GM12878 (cell line): ENCODE measurements at places on chromosomes 5 and 9.

DNA sequence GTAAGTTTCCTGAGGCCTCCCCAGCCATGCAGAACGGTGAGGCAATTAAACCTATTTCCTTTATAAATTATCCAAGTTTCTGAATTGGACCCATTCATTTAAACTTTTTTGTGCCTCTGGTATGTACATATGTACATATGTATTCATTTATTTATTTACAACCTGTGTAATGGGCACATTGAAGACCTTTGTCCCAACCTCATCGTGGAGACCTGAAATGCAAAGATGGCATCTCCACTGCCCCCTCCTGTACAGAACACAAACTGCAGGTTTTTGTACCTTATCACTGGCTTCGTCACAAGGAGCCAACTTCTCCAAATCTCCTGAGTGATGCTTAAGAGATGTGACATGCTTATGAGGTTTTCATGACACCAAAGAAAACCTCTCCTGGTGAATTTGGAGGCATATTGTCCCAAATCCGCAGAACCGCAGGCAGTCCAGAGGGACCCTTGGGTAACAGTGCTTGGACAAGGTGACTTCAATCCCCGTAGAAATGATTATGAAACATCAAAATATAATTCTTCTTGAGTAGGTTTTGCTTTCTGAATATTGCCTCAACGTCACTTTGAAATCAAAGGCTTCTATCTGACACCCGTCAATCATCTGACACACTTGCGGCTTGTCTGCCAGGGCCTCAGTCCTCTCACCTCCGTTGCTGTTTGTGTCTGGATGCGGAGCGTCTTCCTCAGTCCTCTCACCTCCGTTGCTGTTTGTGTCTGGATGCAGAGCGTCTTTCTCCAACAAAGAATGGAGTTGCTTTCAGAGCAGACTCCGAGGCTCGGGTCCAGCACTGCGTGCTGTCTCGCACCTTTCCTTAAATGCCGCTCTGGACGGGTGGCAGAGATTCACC is 135.0 kb upstream of the IRX4 start:
- DNase-seq = no peak

GRCh38 chr5:89900346-89900745 is 509.2 kb downstream of the CETN3 start:
- no peak for DNase-seq

DNA sequence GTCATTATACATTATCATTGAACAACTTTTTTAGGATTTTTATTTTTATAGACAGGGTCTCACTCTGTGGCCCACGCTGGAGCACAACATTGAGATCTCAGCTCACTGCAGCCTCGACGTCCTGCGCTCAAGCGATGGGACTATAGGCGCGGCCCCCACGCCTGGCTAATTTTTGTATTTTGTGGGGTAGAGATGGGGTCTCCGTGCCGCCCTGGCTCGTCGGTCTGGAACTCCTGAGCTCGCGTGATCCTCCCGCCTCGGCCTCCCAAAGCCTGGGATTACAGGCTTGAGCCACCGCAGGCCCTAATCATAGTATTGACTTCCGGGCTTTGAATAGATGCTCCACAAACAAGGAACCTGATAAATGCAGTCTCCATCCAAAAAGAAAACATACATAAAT is 1.4 kb upstream of the EDF1 start:
- no peak for DNase-seq

GRCh38 chr5:78320401-78320800 is 25.9 kb upstream of the AP3B1 start:
- no peak for DNase-seq

- no peak for DNase-seq
These were observed at the start of gene IDNK for GRCh38 chr9:83622939-83623678. Gene IDNK (plus strand): TSS chr9:83623143. CDS start chr9:83623172, 29 bp downstream.

DNA sequence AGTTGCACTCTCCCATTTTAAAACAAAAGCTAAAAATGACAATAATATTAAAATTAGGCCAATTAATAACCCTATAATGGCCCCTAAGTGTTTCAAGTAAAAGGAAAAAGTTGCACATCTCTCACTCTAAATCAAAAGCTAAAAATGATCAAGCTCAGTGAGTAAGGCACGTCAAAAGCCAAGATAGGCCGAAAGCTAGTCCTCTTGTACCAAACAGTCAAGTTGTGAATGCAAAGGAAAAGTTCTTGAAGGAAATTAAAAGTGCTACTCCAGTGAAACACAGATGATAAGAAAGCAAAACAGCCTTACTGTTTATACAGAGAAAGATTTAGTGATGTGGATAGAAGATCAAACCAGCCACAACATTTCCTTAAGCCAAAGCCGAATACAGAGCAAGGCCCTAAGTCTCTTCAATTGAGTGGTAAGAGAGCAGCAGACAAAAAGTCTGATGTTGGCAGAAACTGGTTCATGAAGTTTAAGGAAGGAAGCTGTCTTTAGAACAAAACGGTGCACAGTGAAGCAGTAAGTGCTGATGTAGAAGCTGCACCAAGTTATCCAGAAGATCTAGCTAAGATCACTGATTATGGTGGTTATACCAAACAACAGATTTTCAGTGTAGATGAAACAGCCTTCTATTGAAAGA is 144.1 kb upstream of the ACOT12 start:
- no peak for DNase-seq

- DNase-seq = peak; percentile 88
These were observed at the start of gene DNAJC21 for GRCh38 chr5:34929134-34929719. Gene DNAJC21 (plus strand): TSS chr5:34929559. CDS start chr5:34929820, 261 bp downstream.

DNA sequence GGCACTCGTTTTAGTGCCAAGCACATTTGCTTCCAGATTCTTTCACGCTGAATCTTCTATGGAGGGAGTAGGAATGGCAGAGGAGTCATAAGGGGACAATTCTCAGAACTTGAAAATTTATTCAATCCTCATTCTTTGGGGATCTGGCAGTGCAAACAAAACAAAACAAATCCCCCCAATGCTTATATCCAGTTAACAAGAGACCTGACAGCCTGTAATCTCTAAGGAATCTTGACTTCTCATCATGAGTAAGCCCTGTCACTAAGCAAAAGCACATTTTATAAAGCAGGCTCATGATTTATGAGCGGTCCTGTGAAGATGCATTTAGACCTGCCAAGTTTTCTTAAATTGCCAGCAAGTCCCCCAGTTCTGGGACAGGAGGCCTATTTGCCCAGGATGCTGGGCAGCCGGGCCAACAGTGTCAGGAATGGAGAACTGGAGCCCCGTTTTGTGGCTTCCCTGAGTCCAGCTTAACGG is 513.9 kb downstream of the CTNND2 start:
- no peak for DNase-seq

DNA sequence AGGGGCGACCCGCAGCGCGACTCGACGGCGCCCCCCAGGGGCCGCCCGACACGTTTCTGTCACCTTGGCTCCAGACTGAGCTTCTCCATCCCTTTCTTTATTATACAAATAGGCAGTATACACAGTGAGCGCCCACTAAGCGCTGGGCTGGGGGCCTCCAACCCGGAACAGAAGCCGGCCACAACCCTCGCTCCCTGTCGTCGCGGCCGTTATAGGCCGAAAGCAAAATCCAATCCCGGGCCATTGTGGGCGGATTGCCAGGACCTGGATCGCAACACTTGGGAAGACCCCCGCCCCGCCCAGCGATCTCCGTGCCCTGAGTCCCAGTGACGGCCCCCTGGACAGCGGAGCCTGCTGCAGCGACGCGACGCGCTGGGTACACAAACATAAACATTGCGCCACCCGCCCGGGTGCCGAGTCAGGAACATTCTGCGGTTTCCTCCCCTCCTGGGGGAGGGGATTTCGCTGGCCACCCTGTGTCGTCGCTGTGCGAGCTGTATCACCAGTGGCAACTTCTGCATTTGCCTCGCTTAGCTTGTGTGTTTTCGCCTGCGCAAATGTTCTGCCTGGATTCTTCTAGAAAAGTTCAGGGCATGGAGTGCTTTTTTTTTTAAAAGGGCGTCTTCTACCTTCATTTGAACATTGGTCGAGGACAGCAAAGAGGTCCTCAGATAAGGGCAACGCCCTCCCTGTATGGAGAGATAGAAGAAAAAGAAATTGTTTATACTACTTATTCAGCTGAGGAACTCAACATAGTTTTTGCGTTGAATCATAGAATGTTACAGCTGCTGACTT is 1.3 kb upstream of the DUSP1 start:
- DNase-seq = no peak

GRCh38 chr9:113416149-113416721 is 5.7 kb downstream of the C9orf43 start:
- peak; percentile 67 for DNase-seq

DNA sequence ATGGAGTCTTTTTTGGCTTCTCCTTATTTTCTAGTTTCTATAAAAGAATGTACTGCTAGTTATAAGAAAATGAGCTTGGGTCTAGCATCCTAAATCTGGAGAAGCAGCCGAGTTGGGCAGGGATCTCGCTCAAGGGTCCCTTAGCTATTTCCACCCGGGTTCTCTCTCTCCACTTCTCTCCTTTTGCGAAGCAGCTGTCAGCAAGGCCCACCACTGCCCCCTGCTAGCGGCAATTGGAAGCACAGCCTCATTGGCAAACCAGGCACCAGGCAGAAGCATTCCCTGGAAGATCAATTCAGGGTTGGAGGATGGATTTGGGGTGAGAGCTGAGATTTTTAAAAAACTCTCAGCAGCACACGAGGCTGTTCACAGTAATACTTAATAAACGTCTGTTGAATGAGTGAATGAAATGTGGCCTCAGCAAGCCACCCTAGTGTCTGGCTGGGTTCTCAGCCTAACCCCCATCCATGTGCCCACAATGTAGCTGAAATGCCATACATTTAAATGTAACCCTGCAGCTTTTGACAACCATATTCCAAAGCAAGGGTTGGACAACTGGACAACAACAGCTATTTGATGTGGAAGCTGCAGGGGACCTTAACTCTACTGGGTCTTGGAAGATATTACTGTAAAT is 34.6 kb upstream of the TNIP1 start:
- DNase-seq = no peak

DNA sequence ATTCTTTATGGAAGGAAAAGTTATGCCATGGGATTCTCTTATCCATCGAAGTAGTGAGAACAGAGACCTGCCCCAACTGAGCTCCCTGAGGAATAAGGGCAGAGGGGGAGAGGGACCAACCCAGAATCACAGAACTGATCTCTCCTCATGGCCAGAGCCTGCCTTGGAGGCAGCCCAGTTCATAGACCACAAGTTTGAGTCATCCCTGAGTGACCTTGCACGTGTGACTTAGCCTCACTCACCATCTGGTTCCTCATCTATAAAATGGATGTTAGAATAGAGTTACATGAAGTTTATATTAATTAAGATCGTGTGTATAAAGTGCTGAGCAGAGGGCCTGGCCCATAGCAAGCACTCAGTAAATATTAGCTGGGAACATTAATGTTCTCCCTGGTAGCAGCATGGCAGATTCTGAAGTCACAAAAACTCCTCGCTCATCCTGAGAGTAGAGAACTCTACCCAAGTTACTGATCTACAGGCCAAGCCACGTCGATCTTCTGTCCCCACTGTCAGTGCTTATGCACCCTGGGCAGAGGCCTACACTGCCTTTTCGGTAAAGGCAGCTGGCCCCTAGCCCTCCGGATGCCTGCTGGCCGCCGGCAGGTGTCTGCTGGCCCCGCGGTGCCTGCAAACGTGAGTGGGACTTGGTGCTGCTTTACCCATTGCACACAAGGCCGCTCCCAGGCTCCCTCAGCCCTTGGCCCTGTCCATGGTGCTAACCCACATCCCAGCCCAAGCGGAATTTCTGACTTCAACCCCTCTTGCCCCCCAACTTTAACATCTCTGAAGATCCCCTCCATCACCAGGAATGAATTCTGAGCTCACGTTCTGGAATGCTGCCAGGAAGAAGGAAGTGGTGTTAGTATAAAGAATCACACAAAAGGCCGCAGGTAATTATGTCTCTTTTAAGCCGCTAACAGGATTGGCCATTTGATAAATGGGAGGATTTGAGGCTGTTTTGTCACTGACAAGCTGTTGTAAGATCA is 61.1 kb upstream of the ARAP3 start:
- DNase-seq = no peak

DNA sequence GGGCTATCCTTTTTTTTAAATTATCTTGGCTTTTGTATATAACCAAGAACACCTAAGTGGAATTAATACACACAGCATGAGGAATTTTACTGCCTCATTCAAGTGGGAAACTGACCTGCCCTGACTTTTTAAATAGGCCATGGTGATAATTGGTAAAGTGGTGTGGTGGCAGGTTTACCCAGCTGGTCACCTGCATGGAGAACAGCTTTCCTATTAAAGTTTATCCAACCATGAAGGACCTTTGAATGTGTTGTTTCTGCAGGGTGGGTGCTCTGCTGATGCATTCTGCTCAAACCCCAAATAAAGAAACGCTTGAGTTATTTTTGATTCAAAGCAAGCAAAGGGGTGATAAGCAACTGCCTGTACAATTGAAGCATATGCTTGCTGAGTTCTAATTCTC is 261.0 kb upstream of the GRIN3A start:
- no peak for DNase-seq

DNA sequence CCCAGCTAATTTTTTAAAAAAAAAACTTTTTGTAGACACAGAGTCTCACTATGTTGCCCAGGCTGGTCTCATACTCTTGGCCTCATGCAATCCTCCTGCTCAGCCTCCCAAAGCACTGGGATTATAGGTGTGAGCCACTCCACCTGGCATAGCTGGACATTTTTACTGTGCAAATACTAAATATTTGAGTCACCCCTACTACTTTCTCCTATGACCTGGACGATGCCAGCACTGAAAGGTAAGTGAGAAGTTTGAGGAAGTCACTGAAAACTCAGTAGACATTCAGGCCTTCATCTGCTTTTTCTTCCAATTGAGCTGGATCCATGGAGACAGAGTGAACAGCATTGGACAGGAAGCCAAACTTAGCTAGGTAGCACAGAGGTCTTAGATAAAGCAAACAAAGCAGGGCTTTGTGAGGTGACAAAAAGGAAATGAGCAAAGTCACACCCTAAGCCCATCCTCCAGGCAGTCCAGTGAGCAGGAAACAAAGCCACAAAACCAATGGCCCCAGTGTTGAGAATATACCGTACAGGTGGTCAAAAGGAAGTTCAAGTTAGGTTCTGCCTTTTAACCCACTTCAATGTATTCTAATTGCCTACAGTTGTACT is 192.6 kb upstream of the RASA1 start:
- DNase-seq = peak; percentile 89

DNA sequence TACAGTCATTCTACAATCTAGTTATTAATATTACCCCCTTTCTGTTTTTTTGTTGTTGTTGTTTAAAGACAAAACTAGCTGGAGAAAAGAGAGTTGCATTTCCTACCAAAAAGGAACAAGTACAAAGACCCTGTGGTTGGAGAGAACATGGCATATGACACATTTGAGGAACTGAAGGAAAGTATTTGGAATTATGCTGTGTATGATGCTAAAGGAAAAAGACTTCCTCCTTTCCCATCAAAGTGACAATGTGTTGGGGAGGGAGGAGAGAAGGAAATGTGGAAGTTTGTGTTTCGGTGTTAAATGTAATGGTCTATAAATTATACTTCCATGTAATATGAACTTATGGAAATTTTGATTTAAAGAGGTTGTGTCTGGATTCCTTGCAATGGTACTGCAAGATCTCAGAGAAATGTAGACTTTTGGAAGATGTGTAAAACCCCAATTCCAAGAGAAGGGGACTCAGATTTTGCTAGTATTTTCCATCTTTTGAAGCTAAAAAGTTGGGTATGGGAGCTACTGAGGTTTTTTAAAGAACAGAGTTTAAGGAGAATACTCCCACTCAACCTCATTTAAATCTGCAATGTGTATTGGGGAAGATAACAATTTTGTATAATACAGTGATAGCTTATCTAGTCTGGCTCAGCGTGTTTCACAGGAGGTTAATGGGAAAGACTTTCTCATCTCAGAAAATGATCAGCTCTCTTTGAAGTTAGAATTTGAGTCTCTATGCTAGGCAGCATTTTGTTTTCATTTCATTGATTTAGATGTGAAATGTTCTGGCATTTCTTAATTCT is 15.4 kb upstream of the TNFSF8 start:
- DNase-seq = no peak

GRCh38 chr5:38462976-38463633 is 93.3 kb downstream of the LIFR start:
- no peak for DNase-seq

GRCh38 chr9:136697146-136697820 is 10.0 kb upstream of the AGPAT2 start:
- DNase-seq = no peak
